ENCODE measurements at places on chromosomes 4 and X.
A peak's percentile ranks its signal among the peaks of the same experiment; 100 is the strongest.

GRCh38 chrX:19512961-19513360 is 2.3 kb downstream of the MAP3K15 start:
- DNase-seq = no peak

DNA sequence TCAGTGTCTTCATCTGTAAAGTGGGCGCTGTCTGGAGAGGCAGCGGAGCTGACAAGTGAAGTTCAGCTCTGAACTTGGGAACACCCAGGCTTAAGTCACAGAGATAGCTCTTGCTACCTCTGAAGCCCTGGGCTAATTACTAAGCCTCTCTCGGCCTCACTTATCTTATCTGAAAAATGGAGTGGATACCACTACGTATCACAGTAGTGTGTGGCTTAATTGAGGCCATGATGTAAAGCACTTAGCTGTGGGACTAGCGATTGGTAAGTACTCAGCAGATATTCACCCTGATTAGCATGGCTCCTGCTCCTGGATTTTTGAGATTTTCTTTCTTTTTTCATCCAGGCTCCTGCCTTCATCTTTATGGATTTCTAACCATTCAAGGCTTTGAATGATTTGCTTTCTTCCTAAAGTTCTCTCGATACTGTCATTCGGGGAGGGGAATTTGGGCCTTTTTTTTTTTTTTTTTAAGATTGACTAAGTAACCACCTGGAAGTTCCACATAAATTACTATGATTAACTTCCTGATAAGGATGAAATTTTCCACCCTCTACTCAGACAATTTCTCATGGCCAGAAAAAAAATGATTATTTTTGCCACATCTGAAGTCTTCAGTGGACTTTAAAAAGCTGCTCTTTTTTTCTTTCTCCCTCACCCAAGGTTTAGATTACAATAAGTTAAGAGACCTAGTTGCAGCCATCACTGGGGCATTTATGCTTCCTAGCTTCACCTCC is 17.1 kb downstream of the LDB2 start:
- no peak for DNase-seq

DNA sequence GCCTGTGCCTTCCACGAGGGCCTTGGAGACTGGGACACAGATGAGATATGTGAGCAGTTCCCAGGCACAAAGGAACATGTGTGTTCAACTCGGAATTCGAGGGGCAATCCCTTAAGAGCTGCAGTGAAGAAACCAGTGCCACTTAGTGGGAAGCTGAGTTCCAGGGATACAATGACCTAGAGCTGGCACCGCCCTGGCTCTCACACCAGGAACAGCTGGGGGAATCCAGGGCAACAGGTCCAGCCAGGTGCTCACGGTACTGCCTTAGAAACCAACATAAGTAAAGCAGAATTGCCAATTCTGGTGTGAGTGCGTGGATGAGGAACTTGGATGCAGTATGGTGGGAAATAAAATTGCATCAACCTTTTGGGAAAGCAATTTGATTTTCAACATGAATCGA is 122.9 kb downstream of the AFAP1 start:
- no peak for DNase-seq

GRCh38 chr4:137583671-137584070 is 51.4 kb upstream of the PCDH18 start:
- no peak for DNase-seq

- peak; percentile 46 for DNase-seq
Observed at GRCh38 chr4:77734928-77735327, 84.2 kb downstream of the CNOT6L start.

GRCh38 chr4:70743731-70744130 is 22.0 kb downstream of the RUFY3 start:
- no peak for DNase-seq

DNA sequence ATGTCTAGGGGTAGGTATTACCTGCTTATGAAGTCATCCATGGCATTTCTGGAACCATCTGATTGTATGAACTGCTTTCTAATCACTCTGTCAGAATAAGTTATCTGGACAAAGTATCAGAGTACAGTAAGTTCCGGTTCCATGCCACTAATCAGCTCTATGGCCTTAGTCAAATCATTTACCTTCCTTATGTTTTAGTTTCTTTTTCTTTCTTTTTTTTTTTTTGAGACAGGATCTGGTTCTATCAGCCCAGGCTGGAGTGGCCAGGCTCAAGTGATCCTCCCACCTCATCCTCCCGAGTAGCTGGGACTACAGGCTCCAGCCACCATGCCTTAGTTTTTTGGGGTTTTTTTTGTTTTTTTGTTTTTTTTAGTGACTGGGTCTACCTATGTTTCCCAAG is 11.5 kb downstream of the XIAP start:
- no peak for DNase-seq

DNA sequence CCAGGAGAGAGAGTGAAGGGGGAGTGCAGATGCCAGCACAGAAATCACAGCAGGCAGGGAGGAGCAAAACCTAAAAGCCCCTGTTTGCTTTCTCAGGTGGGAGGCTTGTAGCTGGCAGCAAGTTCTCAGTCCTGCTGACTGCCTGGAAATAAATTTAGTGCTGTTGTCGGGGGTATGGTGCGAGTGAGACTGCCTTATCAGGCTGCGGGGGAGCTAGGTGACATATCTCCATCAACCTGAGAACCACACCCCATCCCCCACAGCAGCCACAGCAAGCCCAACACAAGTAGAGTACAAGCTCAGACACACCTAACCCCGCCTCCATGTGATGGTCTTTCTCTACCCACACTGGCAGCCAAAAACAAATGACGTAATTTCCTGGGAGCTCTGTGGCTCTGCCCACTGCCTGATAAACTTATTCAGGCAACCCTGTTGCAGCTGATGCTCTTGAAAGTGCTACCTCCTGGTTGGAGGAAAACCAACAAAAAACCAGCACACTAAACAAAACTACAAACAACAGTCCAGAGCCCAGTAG is 953.4 kb upstream of the NDST4 start:
- no peak for DNase-seq

DNA sequence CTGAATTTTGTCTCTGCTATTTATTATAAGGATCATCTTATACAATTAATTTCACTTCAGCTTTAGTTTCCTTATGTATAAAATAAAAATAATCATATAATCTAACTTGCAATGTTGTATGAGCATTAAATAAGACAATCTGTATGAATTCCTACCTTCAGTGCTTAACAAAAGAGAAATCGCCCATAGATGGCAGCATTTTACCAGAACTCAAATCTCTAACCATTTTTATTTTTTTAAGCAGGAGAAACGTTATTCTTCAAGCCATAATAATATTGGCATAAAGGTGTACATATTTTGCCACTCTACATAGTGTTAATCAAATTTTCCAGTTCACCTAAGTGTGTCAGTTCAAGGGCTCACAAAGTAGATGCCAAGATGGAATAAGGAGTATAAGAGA is 78.8 kb downstream of the TMEM47 start:
- DNase-seq = peak; percentile 24

DNA sequence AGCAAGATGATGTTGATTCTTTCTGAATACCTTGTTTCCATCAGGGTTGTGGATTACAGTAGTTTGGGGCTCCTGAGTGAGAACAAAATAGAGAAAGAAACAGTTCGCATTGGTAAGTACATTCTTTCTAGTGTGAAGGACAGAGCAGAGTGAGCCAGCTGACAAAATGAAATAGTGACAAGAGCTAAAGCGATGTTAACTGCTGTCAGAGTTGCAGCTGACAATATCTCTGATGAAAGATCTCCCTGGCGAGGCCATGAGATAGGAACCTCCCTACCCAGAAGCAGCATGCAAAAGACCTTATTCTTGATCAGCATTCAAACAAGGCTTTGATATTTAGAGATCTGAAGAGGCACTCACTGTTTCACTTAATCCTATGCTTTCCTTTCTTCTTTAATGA is 258.6 kb downstream of the CAMK2D start:
- no peak for DNase-seq

GRCh38 chrX:38268011-38268410 is 47.3 kb upstream of the SRPX start:
- no peak for DNase-seq

GRCh38 chr4:16480011-16480410 is 253.7 kb upstream of the TAPT1 start:
- no peak for DNase-seq

DNA sequence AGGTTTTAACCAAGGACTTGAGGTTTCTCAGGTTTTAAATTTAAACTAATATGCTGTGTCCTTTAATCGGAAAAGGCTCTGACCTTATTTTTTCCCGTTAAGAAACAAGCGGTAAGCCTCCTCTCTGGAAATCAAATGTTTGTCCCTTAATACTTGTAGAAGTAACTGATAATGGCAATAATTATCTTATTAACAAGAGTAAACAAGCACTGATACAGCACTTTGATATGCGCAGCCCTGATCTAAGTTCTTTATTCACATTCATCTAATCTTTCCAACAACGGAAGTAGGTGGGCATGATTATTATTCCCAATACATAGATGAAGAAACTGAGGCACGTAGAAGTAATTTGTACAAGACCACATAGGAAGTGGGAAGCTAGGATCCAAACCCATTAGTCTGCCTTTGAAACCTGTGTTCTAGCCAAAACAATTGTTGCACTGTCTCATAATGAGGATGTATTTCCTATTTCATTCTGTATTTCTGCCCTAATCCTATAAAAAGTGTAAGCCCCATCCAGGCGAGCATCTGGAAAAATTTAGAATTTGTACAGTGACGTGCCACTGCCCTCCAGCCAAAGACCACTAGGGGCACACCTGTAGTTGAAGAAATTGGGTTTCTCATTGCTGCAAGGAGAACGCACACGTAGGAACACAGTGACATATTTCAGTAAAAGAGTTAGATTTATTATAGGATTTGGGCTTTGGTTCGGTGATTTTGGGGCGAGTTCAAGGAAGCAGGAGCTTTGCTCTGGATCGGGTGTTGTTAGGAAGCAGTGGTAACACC is 606 bp downstream of the CXorf58 start:
- no peak for DNase-seq

- DNase-seq = no peak
Observed at GRCh38 chr4:5021546-5021945, 2.3 kb upstream of the CYTL1 start.

- DNase-seq = no peak
Observed at GRCh38 chrX:310621-311155, 7.9 kb downstream of the GTPBP6 start.

DNA sequence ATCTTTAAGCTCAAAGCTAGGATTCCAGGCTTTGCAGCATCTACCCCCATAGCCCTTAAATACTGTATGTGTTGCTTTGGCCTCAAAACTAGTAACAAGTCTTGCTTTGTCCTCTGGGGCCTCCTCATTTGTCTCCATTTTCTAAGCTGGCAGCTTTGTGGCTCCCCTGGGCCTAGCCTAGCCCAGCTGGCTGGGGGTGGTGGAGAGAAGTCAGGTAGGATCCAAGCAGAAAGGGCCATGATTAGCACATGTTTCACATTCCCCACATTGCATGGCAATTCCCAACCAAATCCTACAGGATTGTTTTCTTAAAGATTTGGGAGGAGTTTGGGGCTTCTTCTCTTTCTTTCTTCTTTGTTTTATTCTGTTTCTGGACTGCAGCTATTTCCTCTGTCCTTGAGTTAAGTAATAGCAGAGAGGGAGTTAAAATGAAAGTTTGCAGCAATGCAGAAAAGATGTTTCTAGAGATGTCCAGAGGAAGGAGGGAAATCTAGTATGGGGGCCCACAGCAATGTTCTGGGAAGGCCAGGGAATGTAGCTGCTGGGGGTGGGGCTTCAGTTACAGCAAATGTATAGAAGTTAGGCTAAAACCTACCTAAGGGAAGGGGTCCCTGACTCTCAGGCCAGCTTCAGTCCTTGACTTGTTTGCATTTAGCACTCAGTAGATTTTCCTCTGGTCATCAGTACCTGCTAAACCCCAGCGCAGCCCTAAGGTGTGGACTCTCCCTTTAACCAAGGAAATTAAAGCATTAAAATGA is 92.1 kb downstream of the SHROOM4 start:
- no peak for DNase-seq

DNA sequence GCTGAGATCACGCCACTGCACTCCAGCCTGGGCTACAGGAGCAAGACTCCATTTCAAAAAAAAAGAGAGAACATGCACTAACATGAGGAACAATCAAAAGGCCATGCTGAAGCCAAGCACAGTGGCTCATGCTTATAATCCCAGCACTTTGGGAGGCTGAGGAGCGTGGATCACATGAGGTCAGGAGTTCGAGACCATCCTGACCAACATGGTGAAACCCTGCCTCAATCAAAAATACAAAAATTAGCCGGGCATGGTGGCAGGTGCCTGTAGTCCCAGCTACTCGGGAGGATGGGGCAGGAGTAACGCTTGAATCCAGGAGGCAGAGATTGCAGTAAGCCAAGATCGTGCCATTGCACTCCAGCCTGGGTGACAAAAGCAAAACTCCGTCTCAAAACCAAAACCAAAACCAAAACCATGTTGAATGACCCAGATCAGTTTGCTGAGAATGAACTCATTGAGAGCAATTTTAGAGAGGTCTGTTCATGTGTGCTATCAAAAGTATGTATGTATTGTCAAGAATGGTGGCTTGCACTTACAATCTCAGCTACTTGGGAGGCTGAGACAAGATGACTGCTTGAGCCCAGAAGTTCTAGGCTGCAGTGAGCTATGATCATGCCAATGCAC is 44.8 kb downstream of the PDS5A start:
- DNase-seq = no peak

GRCh38 chr4:81003597-81004111 is 26.9 kb upstream of the BMP3 start:
- no peak for DNase-seq
